ENCODE measurements at places on chromosomes 2 and 18.

DNA sequence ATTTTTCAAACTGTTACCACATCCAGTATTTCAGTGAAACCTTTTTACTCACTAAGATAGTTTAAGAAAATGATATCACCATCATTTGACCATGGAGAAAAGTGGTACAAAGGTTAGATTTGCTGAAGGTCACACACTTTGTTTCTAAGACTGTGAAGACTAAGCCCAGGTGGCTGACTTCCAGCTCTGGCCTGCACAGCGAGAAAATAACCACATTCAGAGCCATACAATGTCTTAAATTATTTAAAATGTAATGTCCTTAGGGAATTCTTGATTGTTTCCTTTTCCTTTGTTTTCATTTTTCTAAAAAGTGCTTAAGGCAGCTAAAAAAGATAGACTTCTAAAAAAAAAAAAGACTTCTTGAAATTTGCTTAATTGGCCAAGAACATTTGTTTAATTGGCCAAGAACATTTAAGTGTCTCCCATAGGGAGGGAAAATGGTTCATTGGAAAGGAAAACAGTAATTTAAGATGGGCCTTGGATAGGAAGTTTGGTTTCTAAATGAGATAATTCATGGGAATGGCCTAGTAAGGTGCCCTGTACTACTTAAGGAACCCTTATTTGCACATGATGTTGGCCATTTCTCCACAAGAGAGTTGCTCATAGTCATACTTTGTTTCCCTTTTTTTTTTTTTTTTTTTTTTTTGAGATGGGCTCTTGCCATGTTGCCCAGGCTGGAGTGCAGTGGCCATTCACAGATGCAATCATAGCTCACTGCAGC, 45.2 kb downstream of the CYP1B1 start:
- no peak for DNase-seq

DNA sequence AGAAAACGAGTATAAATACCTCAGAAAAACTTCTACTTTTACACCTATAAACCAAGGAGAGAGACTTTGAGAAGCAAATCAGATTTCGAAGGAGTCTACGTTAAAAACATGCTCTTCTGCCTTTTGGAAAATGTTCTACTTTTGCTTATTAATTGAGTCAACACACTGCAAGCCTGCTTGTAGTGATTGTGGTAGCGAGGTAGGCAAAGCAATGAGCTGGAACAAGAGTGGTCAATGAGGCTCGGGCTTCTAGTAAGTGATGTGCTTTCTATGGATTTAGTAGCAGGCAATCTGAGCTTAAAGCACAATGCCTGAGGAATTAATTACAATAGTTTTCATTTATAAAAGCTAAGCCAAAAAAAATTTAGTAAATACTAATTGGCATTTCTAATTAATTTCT, 103.4 kb upstream of the TFCP2L1 start:
- no peak for DNase-seq

DNA sequence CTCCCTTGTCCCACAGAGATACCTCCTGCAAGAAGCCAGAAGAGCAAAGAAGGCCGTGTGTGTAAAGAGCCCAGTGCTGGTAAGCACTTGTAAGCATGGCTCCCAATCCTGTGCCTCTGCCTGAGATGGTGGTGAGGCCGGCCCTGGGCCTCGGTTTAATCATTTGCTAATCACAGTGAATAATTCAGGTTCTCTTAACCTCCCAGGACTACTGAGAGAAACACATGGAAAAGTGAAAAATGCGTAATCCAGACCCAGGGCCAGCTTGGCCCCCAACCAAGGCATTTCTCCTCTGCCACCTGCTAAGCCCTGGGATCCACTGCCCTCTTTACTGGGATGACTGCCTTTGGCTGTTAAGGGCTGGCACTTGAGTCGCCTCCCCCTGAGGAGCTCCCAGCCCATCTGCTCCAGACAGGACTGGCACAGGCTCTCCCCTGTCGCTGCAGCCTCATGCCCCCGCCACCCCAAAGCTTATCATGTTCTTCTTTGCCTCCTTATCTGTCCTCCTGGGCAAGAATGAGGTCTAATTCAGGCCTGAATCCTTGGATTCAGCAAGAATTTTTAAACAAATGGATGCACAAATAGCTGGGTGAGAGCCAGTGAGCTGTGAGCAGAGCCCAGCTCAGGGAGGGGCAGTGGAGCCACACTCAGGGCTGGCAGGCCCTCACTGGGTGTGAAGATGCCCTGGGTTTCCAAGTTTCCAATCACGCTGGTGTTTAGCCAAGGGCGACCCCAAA, 193.9 kb upstream of the HS6ST1 start:
- DNase-seq = no peak

DNA sequence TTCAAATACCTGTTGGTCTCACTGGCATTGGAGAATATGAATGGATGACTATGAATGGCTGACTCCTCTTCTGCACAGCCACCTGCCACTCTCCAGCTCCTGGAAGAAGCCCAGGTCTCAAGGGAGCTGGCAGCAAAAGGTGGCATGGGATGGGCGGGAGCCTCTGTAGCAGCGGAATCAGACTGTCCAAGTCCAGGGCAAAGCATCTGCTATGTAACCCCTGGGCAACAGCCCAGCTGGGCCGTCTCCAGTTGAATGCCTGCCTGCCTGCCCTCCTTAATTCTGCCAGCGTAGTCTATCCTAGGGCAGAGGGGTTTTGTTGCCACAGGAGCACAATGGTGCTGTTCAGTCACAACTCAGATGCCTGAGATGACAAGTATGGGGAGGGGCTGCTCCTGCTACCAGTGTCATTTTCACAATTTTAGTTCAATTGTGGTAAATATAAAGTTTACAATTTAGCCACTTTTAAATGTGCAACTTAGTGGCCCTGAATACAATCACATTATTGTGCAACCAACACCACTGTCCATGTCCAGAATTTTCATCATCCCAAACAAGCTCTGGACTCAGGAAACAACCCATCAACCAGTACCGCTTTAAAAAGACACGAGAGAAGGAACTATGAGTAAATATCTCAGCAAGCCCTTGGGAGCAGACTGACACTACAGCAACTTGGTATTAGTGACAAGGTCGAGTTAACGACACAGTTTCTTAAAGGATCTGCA, 115.2 kb downstream of the MYO5B start:
- no peak for DNase-seq

- DNase-seq = no peak
Observed at GRCh38 chr2:206068207-206068606, 17.8 kb downstream of the INO80D start.

- no peak for DNase-seq
Observed at GRCh38 chr2:177405029-177405692, 12.6 kb downstream of the AGPS start.

DNA sequence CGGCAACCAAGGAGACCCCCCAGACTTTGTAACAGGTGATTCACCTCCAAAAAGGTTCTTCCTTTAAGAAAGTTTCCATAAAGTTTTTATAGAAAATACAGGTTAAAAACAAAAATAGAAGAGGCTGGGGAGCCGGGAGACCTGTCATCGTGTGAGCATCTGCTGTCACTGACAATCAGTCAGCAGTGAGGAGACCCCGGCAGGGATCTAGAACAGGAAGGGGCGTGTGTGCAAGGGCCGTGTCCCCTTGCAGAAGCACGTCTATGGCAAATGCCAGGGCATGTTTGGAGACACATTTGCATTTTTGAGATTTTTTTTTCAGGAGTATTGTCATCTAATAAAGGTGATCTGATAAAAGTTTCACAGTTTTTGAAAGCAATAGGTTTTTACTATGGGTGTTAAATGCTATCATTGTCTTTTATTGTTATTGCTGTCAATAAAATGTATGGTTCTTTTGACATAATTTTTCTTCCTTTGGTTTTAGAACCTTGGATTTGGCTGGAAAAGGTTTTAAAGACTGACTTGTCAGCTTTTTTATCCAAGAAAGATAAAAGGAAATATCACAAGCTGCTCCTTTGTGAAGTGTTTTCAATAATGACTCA, 52.1 kb downstream of the MTCL1 start:
- DNase-seq = no peak

- no peak for DNase-seq
Observed at GRCh38 chr2:24123922-24124580, 782 bp downstream of the FAM228B start.

- no peak for DNase-seq
Observed at GRCh38 chr18:52175406-52175805, 164.6 kb upstream of the DCC start.

GRCh38 chr2:65706411-65706810, 274.0 kb upstream of the SPRED2 start:
- no peak for DNase-seq

DNA sequence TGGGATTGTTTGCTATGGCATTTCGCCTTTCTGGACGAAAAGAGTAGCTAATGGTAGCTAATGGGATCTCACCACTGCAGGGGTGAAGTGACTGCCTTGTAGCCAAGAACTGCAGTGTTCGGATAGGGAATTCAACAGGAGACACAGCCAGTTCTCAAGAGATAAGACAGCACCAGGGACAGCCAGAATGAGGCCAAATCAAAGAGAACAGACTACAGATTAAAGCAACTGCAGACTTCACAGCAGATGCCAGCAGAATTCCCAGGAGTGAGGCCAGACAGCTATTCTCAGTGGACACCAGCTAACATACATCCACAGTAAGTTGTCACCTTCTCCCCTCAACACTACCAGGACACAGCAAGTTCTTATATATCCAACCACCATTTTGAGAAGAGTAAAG, 124.0 kb downstream of the PLA2R1 start:
- no peak for DNase-seq
